CD4-positive, alpha-beta T cell treated with Interleukin-10 for 1 hour (primary cell): ENCODE measurements at places on chromosomes 13 and 19.
A peak's percentile ranks its signal among the peaks of the same experiment; 100 is the strongest.

- DNase-seq, result no peak
Measured at GRCh38 chr13:33261387-33262061, 24.0 kb downstream of the STARD13 start.

DNA sequence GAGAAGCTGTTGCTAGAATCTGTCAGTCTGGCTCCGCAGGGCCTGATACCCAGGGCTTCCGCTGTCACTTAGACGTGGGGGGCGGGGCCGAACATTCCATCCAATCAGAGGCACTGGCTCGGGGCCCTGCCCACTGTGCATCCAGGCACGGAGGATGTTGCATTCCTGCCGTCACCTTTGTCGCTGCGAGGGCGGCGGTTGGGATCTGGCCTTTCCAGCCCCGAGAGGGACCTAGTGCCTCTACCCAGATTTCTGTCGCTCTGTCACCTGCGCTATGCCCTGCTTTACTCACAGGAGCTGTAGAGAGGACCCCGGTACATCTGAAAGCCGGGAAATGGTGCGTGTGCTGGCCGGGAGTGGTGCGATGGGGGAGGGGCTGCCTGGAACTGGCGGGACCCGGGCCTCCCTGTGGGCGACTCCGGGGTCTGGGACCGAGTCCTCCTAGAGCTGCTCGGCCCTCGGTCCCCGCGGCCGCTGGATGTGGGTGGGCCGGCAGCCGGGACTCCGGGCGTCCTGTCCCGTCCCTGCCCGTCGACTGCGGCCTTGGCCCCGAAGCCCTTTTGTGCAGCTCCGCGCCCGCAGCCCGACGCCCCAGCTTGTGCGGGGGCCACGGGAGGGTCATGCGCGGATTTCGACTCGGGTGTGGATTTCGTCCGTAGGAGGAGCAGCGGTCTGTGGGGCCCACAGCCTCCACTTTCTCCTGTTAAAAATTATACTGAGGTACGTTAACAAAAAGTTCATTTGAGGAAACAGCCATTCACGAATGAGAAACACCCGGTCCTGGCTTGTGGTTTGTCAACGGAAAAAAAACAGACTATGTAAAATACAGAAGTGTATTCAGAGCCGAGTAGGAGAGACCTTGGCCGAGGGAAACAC is at the start of gene ZNF439:
Gene ZNF439, plus strand, starts transcription at position 133 of the 876 bp plus-strand sequence. Its CDS starts 142 bp downstream, at position 275.
- DNase-seq, result peak; percentile 90

- no peak for DNase-seq
Measured at GRCh38 chr13:69947582-69947981, 160.0 kb upstream of the ATXN8OS start.

GRCh38 chr19:51702103-51702824 is 9.1 kb downstream of the SPACA6 start:
- DNase-seq, result peak; percentile 58

DNA sequence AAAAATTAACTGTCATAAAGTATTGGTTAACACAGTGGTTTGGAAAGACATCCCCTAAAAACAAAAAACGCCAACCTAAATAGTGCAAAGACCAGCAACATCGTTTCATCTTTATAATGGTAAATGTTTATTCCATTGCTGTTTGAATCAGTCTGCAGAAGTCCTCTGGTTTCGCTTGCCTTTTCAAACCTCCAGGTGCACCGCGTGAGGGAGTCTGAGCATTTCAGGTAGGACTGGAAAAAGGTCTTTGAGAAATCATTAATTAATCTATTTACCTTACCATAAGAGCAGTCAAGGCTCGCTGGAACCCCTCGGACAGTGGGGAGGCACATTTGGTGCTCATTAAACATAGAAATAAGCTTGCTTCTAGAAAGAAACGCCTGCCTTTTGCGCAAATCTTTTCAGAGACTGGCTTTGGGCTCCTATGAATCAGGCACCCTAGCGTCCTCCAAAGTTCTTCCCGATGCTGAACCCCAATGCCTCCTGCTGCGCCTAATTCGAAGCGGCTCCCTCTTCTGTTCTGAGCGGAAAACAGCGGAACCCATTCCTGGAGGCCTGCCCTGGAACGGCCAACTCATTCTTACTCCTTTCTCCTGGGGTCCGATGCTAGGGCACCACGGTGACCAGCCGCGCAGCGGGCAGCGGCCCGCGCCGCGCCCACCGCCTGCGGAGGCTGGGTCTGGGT is 951 bp upstream of the MTUS2 start:
- DNase-seq, result no peak

- no peak for DNase-seq
Measured at GRCh38 chr13:112846411-112847115, 122.5 kb upstream of the MCF2L start.
